ENCODE measurements at places on chromosomes 5 and 9.

GRCh38 chr9:97895695-97896332 lies 26.5 kb downstream of the TRMO start:
- no peak for DNase-seq

DNA sequence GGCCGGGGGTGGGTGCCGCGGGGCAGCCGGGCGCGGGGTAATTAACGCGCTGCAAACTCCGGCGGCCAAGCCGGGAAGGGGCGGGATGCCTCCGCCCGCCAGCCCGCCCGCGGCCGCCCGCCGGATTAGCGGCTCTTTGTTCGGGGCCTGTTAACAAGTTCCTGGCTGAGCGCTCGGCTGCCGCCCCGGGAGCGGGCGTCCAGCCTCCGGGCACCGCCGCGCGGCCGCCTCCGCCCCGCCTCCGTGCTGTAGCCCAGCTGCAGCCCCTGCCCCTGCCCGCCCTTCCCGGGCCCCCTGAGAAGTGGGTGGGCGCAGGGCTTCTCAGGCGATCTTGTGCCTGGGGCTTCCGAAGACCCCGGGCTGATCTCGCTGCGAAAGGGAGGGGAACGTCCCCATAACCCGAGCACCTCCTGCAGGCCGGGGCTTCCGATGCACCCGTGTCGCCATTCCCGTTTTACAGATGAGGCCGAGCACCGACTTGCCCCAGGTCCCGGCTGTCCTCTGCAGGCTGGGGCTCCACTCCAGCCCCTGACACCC lies 7.5 kb downstream of the UNC5A start:
- peak; percentile 14 for DNase-seq

GRCh38 chr5:37308793-37309192 lies 59.6 kb upstream of the CPLANE1 start:
- DNase-seq = peak; percentile 49

- no peak for DNase-seq
Measured at GRCh38 chr9:113255438-113255837, 19.9 kb downstream of the CDC26 start.

GRCh38 chr9:89839952-89840351 lies 235.1 kb downstream of the GADD45G start:
- DNase-seq = no peak

GRCh38 chr9:135565141-135565628 lies 3.6 kb downstream of the PAEP start:
- no peak for DNase-seq

DNA sequence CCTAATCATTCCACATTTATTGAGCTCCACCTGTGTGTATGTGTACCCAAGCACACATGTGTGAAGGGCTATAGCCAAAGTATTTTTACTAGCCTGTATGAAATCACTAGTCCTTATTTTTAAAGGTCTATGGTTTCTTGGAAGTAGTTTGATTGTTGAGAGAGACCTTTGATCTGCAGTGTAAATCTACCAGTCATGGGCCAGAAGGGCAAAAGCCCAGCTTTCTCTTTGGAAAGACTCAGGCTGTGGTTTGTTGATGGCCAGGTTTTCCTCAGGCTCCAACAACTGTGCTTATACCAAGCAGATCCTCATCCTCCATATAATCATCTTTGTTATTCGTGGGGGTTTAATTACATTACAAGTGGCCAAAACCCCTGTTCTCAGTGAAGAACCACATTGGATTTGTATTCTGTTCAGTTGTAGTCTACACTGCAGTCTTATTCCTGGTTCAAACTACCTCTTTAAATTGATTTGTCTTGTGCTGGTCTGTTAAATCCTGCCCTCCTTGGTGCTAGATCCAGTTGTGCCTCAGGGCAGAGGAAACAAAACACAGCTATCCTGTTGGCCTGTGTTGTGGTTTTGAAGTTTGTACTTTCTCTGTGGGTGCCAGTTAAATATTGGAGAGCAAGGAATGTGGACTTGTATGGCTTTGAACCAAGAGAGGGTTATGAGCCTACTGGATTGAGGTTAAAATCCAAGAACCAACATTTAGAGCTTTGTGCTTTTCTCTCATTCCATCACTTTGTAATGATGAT lies 13.3 kb downstream of the CDC26 start:
- no peak for DNase-seq

- peak; percentile 62 for DNase-seq
Measured at GRCh38 chr9:127214421-127215267, 49.9 kb upstream of the GARNL3 start.

DNA sequence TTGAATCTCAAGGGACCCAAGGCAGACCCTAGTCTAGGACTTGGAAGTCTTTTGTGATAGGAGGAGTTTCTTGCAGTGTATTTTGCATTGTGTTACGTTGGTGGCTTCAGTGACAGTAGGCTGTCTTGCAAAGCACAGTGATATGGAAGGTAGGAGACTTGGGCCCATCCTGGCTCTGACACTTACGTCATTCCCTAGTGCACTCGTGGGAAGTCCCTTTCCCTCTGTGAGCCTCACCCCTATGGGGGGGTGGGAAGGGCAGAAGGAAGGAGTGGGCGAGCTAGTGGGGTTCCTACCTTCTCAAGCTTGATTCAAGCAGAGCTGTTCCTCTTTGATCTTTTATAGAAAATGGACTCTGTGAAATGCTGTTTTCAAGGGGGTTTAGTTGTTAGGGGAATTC lies 9.2 kb upstream of the TEX53 start:
- no peak for DNase-seq

DNA sequence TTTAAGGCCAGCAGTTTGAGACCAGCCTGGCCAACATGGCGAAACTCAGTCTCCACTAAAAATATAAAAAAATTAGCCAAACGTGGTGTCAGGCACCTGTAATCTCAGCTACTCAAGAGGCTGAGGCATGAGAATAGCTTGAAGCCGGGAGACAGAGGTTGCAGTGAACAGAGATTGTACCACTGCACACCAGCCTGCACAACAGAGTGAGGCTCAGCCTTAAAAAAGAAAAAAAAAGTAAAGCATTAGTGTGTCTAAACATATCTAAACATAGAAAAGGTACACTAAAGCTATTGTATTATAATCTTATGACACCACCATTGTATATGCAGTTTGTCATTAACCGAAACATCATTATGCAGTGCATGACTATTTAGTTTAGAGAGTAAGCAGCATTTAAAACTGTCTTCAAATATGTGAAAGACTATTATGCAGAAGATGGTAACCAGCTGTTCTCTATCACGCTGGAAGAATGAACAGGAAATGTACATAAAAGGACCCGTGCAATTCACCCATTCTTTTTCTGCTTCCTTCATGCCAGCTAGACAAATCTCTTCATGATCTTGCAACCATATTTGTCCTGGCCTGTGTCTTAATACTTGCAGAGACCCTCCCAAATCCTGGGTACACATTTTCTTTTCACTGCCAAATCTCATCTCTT lies 58.6 kb downstream of the ITGA1 start:
- peak; percentile 68 for DNase-seq

DNA sequence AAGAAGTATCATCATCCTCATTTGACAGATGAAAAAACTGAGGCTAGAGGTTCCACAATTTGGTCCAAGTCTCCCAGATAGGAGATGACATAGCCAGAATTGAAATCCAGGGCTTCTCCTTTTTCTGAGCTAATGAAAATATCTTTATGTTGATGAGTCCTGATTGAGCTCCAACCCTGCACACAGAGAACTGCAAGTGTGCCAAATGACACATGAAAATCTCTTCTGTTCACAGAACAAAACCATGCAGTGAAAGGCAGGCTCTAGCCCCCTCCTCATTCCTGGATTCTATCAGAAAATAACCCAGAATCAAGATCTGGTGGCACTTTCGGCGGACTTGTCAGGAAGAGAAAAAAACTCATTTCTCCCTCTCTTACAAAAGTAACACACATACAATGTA lies 124.0 kb downstream of the GLIS3 start:
- DNase-seq = no peak

DNA sequence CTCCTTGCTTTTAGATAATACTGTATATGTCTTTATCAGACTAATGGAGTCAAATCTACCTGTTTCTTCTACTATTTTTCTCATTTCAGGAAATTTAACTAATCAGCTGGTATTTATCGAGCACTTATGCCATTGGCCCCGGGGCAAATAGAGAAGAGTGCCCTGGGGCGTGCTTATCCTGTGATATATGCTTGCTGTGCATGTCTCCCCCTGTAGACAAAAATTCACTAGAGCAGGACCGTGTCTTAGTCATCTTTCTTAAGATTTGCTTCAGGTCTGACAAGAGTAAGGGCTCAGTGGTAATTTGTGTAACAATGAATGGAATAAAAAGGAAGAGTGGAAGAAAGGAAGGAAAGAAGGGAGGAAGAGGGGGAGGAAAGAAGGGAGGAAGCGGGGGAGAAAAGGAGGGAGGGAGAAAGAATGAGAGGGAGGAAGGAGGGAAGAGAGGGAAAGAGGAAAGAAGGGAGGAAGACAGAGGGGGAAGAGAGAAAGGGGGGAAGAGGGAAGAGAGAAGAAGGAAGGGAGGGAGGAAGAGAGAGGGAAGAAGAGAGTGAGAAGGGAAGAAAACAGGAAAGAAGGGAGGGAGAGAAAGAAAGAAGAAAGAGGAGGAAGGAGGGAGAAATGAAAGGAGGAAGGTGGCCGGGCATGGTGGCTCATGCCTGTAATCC lies 295.7 kb upstream of the PANK3 start:
- peak; percentile 14 for DNase-seq

- no peak for DNase-seq
Measured at GRCh38 chr5:38234737-38235136, 23.6 kb upstream of the EGFLAM start.

DNA sequence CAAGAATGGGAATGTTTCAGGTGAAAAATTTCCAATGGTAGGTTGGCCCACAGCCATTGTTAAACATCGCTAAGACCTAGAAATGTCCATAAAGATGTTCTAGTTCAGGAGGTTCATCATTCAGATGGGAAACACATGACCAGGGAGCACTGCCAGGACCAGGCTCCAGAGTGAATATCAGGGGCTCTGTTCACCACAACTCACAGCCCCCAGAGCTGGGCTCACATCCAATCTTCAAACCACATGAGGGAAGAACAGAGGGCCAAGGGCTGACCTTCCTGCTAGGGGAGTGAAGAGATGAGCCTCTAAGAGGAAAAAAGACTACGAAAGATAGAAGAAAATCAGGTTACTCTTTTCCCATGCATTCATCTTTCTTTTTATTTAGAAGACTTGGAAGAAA lies 205.8 kb downstream of the SEMA5A start:
- DNase-seq = no peak

DNA sequence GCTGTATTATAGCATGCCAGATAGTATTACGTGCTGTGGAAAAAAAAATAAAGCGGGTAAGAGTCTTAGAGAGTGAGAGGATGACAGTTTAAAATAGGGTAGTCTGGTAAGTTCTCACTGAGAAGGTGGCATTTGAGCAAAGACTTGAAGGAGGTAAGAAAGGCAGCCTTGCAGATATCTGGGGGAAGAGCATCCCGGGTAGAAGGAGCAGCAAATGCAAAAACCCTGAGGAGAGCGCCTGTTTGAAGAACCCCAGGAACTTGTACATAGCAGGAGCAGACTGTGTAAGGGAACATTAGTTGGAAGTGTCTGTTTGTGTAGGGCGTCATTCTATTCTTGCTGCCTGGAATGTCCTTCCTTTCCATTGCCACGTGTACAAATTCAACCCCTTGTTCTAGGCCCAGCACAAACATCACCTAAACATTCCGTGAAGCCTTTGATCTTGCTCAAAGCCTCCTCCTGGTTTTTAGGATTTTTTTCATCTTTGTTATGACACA lies 2.6 kb downstream of the AP3S1 start:
- DNase-seq = no peak

- no peak for DNase-seq
Measured at GRCh38 chr9:3656224-3656623, 130.4 kb upstream of the RFX3 start.

- peak; percentile 4 for DNase-seq
Measured at GRCh38 chr9:117034866-117035265, 347.8 kb downstream of the TRIM32 start.

GRCh38 chr5:136840601-136841000 lies 475.3 kb upstream of the TRPC7 start:
- no peak for DNase-seq

GRCh38 chr9:132672413-132672690 lies 2.1 kb downstream of the GTF3C4 start:
- DNase-seq = no peak

DNA sequence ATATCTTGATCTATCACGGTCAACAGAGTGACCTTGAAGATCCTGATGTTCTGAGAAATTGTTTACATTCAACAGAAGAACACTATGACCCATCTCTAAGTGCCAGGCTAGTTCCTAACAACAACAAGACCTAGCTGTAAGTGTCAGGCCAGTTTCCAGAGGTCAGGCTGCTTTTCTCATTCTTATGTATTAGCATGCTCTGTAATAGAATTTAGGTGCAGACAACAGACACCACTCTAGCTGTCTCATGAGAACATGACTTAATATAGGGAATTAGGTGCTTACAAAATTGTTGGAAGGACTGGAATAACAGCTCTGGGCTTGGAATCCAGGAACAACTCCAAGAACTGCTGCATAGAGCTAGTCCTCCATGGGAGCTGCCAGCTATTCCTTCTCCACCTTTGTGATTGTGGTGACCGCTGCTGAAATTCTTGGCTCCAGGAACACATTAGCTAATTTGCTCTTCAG lies 138.7 kb downstream of the SNX18 start:
- DNase-seq = peak; percentile 50

DNA sequence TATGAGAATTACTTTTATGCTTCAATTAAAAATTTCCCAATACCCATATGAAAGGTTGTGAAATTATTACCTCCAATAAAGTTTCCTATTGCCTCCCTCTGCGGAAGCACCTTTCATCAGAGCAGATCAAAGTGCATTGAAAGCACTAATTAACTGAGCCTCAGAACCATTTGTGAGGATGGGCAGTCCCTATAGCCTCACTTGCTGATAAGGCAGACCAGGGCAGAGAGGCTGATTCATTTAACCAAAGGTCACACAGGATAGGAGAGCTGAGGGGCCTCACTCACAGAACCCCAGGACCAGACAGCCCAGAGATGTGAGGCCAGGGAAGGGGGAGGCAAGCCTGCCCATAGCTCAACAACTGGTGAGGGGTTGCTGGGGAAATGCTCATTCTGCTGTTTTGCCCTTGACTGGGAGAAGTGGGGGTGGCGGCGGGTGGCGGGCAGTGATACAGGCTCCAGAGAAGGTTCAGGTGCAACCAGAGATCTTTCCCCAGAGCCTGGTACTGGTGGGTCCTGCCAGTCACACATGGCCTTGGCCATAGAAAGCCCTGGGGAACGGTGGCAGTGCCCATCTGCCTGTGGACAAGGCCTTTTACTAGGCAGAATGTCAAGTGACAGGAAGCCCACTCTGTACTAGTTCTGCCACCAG lies 57.9 kb downstream of the MACROH2A1 start:
- DNase-seq = no peak

DNA sequence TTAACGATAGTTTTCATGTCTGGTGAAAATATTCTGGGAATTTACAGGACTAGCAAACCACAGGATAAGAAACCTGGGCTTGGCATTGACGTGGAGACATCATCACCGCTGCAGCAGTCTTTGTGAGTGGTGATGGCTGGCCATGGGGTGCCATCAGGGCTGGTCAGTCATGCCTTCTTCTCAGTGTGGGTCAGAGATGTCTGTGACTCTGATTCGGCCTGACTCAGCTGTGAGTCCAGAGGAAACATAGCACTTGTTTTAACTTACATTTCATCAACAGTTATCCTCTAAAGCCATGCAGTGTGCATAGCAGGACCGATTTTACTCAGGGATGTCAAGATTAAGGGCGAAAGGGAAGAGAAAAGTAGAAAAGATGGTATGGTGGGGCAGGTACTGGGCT lies 33.2 kb upstream of the CYFIP2 start:
- no peak for DNase-seq
